AML-193 (cell line): ENCODE measurements at places on chromosomes 3 and 15.

GRCh38 chr3:126557415-126557745, 1.4 kb downstream of the C3orf22 start:
- no peak for DNase-seq

- DNase-seq = peak; percentile 65
Measured at GRCh38 chr3:160564949-160565441, 376 bp downstream of the KPNA4 start.

GRCh38 chr3:14487086-14487485, 53.1 kb downstream of the GRIP2 start:
- no peak for DNase-seq

DNA sequence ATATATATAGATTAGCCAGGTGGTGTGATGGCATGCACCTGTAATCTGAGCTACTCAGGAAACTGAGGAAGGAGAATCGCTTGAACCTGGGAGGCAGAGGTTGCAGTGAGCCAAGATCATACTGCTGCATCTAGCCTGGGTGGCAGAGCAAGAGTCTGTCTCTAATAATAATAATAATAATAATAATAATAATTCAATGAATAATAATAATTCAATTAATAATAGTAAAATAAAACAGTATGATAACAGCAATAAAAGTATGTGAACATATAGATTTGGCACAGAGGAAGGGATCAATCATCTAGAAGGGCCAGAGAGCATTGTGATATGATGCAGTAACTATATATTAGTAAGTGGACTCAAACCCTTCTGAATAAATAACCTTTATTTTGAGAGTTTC, 314.5 kb upstream of the COL8A1 start:
- DNase-seq = no peak

DNA sequence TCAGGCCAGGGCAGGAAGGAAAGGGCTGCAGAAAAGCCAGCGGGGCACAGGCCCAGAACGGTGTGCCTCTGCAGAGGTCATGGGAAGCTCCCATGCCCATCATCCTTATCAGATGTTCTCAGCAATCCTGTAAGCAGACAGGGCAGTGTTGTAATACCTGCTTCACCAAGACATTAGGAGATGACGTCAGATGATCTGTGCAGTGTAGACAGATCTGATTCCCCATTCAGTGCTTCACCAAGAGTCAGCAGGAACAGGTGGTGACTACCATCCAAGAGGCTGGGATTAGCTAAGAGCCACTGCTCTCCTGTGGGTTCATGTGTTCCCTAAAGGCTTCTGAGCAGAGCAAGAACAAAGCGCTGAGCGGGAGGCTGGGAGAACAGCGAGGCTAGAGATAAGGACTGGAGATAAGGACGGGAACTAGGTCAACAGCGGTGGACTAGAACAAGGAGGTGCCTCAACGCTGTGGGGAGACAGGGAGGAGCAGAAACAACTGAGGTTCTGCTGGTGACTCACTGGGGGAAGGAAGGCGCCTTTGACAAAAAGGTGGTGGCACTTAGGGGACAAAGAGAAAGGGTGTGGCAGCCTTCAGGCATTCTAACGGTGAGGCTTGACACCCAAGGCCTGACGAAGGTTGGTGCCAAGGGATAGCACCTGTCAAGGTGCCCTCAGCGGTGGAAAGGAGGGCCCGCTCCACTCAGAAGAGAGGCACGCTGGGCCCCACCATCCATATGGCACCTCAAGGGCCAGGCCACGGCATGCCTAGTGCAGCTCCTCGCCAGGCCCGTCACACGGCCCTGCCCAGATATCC, 28.4 kb downstream of the CCDC12 start:
- no peak for DNase-seq

- DNase-seq = no peak
Measured at GRCh38 chr3:114519415-114519814, 225.6 kb downstream of the TIGIT start.

GRCh38 chr3:58308728-58309127, 2.4 kb downstream of the HTD2 start:
- no peak for DNase-seq

GRCh38 chr15:40054855-40055575, 16.0 kb upstream of the SRP14 start:
- no peak for DNase-seq

DNA sequence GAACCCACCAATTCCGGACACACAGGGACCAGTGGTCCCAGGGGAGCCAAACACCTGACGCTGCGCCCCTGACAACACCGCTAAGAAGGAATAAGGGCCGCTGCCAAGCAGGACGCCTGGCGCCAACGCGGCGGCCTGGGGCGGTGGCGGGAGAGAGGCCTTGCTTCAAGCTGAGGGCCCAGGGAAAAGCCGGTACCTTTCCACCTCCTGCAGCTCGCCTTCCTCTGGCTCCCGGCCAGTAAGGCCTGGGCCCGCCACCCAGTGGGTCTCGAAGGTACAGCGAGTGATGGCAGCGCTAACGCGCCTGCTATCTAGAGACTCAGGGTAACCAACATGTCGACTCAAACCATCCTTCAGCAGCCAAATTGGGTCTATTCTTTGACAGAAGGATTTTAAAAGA, 1074.1 kb downstream of the SI start:
- no peak for DNase-seq

- DNase-seq = peak; percentile 87
Measured at GRCh38 chr3:179037351-179037750, 34.3 kb downstream of the ZMAT3 start.

DNA sequence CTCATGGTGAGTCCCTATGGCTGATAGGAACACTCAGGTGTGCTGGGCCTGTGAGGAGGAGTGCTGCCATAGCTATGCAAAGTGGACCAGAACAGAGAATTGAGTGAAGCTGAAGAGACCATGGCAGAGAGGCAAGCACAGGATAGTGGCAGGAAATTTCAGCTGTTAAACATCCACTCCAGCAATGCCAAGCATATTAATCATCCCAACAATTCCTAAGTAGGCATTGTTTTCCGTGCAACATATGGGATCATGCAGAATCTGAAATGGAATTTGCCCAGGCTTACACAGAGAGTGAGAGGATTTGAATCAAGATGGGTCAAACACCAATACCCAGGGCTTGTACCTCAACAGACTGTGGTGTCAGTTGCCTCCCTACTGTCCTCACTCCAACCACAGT, 582.6 kb upstream of the UBE2E2 start:
- DNase-seq = no peak

DNA sequence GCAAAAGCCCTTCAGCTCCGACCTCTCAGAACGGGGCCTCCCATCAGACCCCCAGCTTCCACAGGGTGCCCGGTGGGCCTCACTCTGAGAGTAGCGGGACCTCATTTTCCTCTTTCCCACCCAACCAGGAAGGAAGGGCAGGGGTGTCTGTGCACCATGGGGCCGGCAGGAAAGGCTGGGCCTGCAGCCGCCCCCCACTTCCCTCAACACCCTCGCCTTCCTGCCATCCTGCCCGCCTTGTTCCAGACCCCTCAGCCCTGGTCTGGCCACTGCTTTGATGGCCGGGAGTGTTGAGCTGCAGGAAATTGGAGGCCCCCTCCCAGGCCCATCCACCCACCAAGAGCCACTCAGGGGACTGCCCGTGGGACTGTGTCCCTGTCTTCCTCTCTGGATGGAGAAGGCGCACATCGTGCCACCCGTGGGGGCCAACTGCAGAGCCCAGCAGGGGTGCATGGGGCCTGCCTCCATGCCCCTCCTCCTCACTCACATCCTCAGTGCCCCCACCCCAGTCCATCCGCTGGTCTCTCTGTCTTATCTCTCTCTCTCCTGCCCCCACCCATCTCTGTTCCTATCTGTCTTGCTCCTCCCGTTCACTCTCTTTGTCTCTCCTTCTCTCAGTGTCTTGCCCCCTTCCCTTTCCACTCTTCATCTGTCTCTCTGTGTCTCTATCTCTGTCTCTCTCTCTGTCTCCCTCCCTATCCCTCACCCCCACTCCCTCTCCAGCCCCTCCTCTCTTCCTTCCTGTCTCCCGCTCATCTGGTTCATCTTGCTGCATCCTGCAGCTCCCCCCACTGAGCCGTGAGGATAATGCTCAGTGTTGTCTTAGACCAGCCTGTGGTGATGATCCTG, 1.8 kb upstream of the PLXND1 start:
- peak; percentile 19 for DNase-seq

DNA sequence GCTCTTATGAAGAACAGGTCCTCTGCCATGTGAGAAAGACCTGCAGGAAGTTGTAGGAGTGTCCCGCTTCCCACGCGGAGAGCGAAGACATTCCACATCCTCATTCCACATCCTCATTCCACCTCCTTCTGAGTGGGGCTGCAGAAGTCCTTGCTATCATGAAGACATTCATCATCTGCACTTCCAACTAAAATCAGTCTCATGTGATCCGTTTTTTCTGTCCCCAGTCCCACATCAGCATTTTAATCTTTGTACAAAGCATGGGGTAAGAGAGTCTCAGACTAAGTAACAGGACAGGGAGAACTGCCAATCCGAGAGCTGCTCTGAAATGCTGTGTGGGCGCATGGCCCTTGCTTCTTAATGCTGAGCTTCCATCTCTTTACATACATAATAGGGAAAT, 227.2 kb downstream of the RSRC1 start:
- no peak for DNase-seq

GRCh38 chr3:141015481-141015880, 35.7 kb upstream of the SPSB4 start:
- DNase-seq = no peak

DNA sequence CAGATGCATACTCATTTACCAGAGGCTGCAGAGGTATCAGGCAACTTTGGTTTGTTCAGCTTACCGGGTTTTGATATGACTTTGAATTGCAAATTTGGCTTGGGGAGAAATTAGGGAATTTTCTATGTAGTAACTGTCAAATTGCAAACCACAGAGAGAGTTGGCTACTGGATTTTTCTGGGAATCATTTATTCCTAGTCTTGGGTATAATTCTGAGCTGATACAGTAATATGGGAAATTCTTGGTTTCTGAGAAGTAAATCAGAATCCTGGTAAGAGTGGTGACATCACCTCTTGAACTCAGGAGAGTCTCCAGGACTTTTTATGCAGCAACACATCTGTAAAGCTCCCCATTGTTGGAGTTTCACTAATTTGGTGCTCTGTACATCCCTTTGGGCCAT, 39.0 kb downstream of the GAP43 start:
- no peak for DNase-seq

DNA sequence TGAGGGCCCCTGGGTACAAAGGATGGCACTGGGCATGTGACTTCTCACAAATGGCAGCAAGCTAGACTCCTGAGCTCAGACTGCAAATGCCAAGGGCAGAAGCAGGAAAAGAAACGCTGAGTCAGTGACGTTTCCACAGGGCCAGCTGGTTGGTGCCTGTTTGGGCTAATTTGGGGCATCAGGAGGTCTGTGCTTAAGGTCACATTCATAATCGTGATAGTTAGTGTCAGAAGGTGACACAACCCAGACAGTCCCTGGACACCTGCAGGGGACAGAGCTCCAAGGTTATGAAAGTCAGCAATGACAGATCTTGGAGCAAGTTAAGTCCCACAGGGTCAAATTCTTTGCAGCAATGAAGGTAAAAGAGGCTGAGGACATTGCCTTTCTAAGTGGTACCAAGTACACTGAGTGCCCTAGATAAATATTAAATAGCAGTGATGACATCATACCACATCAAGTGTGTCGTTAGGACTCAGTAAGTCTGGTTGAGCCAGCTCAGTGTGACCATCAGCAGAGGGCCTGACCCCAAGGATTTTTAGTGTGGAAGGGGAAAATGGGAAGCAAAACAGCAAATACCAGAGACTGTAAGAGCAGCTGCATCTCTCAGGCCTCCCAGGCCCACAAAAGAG, 556.9 kb upstream of the CFAP20DC start:
- no peak for DNase-seq

GRCh38 chr3:190492129-190492528, 21.8 kb upstream of the IL1RAP start:
- no peak for DNase-seq

DNA sequence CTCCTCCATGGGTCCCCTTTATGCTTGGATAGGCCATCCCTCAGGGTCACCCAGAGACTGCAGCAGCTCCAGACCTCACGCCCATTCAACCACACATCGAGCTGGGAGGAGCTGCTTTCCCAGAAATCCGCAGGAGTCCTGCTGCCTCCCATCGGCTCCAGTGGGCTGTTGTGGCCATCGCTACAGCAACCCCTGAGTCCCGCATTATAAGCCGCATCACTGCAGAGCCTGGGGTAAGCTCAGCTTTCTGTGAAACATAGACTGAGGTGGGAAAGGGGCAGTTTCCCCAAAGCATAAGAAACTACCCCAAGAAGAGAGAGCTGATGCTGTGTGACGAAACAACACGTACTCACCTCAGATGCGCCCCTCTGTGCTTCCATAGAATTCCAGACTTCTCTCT, 35.7 kb downstream of the MRPL46 start:
- DNase-seq = no peak

DNA sequence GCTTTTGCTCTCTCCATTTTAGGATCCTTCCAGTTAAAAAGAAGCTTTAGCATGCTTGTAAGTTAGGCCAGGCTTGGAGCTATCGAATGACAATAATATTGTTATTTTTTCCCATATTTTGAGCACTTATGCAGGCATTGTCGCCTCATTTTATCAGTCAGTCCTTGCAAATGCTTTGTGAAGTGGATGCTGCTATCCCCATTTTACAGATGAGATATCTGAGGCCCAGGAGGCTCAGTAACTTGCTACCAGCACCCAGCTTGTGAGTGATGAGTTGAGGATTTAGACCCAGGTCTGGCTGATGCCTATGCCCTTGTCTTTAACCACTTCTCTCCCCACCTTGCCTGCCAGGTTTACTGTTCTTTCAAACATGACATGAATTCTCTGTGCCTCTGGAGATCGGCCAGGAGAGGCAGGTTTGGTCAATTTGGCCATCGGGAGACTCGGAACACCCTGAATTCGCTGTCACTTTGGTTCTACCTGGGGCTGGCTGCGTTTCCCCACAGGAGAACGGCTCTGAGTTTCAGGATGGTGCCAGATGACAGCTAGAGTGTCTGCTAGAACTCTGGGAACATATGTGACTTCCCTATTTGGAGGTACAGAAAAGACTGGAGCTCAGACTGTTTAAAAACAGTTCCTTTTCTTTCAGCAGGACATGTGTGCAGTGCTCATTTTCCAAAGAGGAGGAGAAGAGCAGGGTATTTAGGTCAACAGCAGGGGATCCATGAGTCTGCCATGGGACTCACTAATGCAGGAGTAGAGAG, 25.5 kb upstream of the ZNF710 start:
- DNase-seq = no peak
